Endothelial cell of umbilical vein (primary cell): ENCODE measurements at places on chromosomes 4 and X. TPM values are rescaled to one million over a fixed set of nuclear protein-coding genes. Genes with fewer than 3 reads are reported as not detected.

TEX11 gene
- not detected in 2 replicates for total RNA-seq

- DNase-seq = peak; percentile 69
Observed at GRCh38 chrX:9535101-9535500, 70.2 kb downstream of the TBL1X start.

DNA sequence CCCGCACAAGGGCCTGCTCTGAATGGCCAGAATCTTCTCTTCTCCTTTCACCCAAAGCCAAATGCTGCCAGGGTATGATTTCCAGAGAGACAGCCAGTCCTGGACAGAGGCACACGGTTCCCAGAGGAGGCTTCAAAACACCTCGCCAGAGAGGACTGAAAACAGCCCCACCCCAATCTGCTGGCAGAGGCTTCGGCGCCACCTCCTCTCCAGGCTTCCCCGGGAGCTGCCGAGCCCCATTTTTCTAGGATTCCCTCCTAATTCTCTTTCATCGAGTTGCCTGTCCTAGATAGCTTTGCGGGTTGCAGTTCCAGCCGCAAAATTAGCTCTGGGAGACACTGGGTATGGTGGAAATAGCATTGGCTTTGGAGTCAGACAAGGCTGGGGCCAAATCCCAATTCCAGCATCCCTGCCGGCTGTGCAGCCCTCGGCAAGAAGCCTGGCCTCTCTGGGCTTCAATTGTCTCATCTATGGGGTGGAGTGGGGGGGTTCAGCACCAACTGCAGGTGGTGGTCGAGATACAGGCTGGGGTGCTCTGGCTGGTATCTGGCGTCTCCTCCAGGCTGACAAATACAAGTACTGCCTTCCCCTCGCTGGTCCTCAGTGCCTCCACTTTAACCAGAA, 22.6 kb downstream of the PPP2R2C start:
- no peak for DNase-seq

SULT1B1 gene
- 59.5 and 68.2 TPM in 2 replicates for total RNA-seq

RADX gene
- 0.09 TPM in 1 of 2 replicates, not detected in the other for total RNA-seq

- no peak for DNase-seq
Observed at GRCh38 chrX:72340626-72341025, 34.9 kb upstream of the CITED1 start.

- DNase-seq = peak; percentile 5
Observed at GRCh38 chr4:176002007-176002613, 63.5 kb upstream of the WDR17 start.

DNA sequence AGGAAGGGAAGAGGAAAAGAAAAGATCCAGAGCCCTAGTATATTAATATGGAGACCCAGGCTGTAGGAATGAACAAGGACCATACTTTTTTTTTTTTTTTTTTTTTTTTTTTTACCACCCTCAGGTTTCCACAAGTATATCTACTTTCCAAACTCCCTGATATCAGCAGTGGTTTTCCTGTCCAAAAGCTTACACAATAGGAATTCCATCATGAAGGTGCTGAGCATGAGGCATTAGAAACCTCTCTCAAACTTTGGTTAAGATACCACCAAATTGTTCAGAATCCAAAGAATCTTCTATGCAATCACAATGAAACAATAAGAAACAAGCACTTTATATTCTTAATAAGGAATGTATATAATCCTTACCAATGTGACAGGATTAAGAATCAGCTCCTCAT, 26.5 kb downstream of the RPS6KA3 start:
- no peak for DNase-seq

GRCh38 chr4:184459413-184459812, 14.9 kb downstream of the IRF2 start:
- no peak for DNase-seq

HELT gene
- not detected in 2 replicates for total RNA-seq

DNA sequence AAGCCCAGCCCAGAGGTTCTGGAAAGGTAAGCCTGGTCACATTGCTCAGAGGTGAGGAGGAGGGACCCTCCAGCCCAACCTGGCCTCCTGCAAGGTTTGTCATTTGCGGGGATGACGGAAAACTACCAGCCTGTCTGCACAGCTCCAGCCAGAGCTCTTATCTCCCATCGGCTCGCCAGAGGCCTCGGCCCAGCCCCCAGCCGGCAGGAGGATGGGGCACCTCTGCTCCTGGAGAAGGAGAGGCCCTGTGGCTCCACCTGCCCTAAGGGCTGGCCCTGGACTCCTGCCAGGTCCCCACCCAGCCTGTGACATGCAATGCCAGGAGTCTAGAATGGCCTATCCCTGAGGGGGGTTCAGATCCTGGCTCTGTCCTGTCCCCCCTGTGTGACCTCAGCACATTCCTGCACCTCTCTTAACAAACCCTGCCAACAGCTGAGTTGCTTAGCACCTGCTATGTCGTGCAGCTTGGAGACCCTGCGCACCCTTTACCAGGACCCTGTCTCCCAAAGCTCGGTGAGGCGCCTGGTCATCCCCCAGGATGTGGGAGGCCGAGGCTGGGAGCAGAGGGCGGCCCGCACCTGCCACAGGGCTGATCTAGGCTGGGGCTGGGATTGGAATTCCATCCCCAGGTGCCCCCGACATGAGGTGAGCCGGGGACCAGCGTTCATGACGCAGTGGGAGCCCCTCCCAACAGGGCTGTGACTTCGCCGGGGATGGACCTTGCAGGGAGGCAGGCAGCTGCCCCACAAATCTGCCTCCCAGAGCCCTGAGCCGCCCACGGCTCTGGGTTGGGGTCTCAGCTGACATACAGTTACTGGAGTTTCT, 14.4 kb downstream of the ADRA2C start:
- DNase-seq = no peak

DNA sequence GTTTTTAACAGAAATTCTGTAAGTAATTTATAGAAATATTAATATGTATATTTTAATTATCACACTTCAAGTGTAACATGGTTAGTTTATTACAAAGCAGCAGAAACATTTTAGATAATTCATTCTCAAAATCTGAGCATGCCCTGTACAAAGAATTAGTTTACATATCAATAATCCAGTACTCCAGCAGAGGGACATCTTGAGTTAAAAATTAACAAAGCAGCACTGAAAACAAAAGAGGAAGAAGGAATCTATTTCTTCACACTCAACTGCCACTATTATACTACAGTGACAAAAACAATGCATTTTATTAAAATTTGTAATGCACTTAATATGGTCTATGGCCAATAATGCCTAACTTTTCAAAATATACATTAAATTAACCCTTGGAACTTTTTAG, 179.1 kb upstream of the KLHL4 start:
- DNase-seq = peak; percentile 50

DNA sequence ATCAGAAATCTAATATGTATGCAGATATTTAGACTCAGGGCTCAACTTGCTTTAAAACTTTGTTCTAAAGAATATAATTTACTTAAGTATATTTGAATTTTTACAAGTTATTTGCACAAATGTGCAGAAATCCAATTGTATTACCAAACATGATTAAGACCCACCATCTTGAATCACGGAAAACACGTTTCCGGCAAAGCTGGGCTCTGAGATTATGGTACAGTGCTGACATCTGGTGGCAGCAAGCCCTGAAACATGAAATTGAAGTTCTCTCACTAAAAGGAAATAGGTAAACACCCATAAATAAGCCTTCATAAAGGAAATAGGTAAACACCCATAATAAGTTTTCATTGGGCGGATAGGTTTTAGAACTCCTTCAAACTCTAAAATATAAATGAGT, 98.3 kb upstream of the MAOA start:
- DNase-seq = peak; percentile 59

DNA sequence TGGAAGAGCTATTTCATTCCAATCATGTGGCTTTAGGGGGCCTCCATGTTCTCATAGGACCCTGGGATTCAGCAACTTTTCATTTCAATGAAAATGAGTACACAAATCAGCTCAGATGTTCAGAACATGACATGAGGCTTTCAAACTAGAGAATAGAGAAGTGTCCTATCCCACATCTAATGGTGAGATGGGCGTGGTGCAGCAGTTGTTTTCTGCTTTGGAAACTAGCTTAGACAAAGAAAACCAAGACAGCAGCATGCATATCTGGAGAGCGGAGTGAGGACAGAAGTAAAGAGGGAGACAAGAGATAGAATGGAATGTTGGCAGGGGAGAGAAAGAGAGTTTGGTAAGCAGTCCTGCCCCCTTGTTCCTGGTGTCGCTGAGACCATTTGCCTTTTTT, 1009.1 kb upstream of the IGFBP7 start:
- DNase-seq = no peak

DNA sequence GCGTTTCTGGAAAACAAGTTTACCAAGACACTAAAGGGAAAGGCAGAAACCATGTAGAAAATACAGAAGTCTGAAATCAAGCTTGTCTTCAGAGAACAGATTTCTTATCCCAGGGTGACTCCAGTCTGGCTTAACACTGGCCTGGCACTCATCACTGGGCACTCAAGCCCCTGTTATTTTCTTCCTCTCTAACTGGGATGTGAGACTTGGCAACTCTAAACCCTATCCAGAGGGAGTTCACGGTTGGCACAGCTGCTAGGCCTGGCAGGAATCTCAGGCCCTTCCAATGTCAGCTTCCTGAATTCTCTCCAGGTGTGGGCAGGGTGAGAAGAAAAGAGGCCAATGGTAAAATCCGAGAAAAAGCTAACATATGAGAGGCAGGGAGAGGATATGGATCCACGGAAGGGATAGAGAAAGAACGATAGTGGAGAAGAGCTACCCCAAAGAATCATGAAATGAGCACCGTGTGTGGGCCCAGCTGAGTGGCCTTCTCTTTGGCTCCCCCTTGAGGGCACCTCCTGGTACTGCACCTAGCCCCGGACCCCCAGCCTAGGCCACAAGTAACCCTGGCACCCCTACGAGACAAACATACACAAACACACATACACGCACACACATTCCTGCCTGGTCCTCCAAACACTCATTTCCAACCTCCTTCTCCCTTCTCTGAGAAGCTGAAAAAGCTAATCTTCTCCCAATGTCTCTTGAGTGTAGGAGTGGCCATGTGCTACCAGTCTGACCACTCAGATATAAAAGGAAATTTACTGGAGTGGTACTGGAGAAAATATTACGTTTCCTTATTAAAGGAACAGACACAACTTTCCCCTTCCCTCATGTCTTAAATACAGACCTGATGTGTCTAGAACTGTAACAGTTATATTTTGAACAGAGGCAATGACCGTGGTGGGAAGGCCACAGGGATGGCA, 16.6 kb upstream of the PTCHD1 start:
- DNase-seq = peak; percentile 19

NFKB1 gene
- total RNA-seq = 41.4 and 42.0 TPM in 2 replicates

- DNase-seq = peak; percentile 76
Observed at GRCh38 chr4:114005569-114006442, 26.4 kb upstream of the ARSJ start.

MAGEA2B gene
- not detected in 2 replicates for total RNA-seq
